BJ (cell line): ENCODE measurements at places on chromosomes 5 and 9.

- no peak for DNase-seq
These were observed 8.8 kb downstream of the LHFPL2 start for GRCh38 chr5:78639791-78640190.

GRCh38 chr5:135393691-135394090 lies 5.3 kb downstream of the MACROH2A1 start:
- no peak for DNase-seq

- DNase-seq, result no peak
These were observed 383.8 kb downstream of the TMEM232 start for GRCh38 chr5:110342683-110343082.

GRCh38 chr5:5481206-5481605 lies 58.7 kb downstream of the ICE1 start:
- DNase-seq, result no peak

DNA sequence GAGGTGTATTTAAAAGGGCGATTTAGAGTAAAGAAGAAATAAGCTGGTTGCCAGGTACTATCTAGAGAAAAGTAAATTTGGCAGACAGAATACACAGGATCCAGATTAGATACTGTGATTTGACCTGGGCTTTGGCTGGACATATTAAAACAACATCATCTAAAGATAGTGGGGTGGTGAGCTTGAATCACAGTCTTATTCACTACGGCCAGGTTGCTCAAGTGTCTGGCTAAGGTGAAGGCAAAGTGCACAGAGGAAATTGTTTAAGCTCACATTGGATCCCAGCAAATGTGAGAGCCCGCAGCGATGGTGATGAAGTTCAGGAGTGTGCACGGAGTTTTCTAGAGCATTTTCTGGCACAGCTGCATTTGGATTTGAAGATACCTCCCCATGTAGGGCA lies 398.2 kb upstream of the MEF2C start:
- no peak for DNase-seq

GRCh38 chr5:11429254-11429653 lies 475.0 kb downstream of the CTNND2 start:
- DNase-seq, result no peak

- DNase-seq, result no peak
These were observed 102.3 kb downstream of the ENC1 start for GRCh38 chr5:74538206-74538661.

DNA sequence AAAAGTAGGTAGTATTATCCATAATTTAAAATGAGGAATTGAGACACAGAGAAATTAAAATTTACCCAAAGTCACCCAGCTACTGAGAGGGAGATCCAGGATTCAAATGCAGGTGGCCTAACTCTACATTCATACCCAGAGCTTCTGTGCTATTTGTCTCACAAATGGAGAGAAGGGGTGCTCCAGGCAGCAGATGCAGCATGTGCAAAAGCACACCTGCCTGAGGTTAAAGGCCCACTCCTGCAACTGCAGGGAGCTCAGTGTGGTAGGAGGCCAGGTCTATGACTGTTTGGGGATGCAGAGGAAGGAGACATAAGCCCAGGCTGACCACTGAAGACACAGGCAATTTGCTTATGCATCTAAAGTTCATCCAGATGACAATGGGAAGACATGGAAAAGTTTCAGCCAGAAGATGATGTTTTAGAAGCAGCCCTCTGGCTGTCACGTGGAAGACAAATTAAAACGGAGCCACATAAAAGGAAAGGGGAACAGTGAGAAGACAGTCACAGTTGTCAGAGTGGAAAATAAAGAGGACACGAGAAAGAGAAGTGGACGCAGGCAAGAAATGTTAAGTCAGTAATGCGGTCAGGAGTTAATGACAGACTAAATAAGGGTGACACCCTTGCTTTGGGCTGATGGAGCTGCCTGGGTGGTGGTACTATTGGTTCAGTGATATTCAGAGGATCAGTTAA lies 214.7 kb downstream of the EBF1 start:
- no peak for DNase-seq

GRCh38 chr5:42970636-42971559 lies 69.2 kb downstream of the ANXA2R start:
- DNase-seq, result no peak

DNA sequence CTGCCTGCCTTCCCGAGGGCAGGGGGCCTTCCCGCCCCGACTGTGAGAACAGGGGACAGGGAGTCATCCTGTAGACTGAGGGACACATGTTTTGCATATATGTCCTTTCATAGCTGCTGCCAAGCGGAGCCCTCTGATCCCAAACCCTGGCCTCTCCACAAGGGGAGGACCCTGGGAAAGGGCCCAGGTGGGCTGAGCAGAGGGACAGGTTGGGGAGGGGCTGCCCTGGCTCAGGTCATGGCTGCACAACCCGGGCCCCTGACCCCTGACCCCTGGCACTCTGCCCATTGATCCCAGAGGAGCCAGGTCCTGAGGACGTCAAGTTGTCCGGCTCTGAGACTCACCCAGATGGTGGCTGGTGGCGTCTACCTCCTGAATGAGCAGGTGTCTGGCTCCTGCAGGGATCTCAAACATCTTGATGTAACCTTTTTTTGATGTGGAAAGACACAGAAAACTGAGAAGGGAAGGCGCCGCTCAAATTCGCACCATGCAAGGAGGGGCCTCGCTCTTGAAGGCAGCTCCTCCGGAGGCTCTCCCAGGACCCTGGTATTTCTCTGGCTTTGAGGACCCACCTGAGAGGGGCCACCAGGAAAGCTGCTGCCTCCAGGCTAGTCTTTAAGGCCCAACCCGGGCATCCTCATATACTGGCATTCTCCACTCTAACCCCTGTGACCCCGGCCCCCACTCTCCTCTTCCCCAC lies 71.9 kb downstream of the ZNF354C start:
- DNase-seq, result no peak
